ENCODE measurements at places on chromosomes 3 and 15.

GRCh38 chr15:76064375-76064774 lies 4.6 kb downstream of the TMEM266 start:
- DNase-seq = no peak

- DNase-seq = no peak
Observed at GRCh38 chr3:54827056-54827687, 100.7 kb downstream of the LRTM1 start.

- no peak for DNase-seq
Observed at GRCh38 chr3:73207946-73208440, 146.5 kb downstream of the EBLN2 start.

GRCh38 chr3:19256313-19256712 lies 108.0 kb downstream of the KCNH8 start:
- DNase-seq = no peak

DNA sequence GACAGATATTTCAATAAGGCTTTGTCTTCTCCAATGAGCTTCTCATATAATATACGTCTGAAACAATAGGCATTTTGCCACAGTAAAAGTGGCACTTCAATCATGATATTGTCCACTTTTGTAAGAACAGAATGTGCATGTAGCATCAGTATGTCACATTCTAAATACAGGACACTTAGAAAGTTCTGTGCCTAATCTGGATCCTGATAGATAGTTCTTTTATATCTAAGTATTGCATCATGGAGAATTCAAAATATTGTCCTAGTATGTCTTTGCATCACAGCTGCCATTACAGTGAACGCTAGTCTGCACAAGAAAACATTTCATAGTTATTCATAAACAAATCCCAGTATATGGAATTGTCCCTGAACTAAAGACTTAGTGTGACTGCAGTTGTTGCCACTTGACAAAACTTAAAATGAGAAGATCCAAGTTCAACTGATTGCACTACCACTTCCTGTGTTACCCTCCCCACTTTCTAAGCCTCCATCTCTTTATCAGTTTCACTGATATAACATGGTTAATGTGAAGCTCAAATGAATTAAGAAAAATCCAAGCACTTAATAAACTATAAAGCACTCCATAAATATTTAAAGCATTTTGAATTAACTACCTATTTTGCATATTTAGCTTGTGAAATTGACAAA lies 19.6 kb downstream of the LRRFIP2 start:
- DNase-seq = no peak

- no peak for DNase-seq
Observed at GRCh38 chr3:63349583-63350573, 71.8 kb downstream of the SYNPR start.

GRCh38 chr15:87743562-87743961 lies 513.0 kb downstream of the NTRK3 start:
- DNase-seq = no peak

DNA sequence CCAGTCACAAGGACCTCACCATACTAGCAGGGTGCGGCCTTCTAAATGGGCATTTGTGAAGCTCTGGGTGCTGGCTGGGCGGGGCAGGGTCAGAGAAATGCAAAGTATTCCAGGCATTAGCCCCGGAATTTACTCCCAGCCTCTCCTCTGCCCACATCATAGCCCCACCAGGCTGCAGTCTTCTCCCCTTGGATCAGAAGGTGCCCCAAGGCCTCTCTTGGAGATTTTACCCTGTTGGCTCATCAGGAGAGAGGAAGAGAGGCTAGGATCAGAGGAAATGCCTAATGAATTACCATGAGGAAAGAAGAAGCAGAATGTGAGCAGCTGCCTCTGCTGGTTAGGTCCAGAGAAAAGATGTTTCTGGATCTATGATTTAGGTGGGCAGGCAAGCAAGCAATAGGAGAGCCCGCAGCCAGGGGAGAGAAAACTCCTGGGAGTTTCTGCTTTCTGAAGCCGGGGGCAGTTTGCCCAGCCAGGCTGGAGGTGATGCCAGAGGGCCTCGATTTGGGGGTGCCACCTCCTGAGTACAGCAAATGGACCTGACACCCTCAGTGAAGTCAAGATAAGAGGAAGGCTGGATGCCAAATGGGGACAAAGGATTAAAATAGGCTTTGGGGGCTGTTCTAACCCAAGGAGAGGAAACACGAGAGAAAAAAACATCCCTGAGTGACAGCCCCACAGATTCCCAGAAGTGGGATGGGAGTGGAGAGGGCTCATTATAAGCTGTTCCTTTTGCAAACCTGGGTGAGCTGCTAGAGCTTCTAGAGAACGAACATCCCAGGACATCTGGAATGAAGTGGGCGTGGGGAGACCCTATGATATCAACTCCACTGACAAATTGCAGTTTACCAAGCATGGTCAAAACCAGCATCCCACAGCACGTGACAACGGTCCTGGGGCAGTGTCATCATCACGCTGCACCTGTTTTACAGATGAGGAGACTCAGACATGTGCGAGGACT lies 65.4 kb downstream of the BDH1 start:
- DNase-seq = no peak

GRCh38 chr15:22867886-22868285 lies 29.4 kb downstream of the NIPA2 start:
- no peak for DNase-seq

DNA sequence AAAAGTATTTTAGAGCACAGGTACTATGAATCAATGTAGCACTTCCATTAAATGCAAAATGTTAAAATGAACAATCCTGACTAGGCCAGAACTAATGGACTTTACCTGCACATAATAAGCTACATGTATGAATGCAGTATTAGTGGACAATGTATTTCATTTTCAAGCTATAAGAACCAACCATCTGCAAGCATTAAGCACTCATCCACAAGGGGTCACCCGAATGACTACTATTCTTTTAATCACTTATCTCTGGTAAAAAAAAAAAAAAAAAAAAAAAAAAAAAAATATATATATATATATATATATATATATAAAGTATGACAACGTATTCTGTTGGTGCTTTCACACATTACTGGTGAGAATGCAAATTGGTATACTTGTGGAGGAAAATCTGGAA lies 7.2 kb downstream of the HERC1 start:
- DNase-seq = no peak

DNA sequence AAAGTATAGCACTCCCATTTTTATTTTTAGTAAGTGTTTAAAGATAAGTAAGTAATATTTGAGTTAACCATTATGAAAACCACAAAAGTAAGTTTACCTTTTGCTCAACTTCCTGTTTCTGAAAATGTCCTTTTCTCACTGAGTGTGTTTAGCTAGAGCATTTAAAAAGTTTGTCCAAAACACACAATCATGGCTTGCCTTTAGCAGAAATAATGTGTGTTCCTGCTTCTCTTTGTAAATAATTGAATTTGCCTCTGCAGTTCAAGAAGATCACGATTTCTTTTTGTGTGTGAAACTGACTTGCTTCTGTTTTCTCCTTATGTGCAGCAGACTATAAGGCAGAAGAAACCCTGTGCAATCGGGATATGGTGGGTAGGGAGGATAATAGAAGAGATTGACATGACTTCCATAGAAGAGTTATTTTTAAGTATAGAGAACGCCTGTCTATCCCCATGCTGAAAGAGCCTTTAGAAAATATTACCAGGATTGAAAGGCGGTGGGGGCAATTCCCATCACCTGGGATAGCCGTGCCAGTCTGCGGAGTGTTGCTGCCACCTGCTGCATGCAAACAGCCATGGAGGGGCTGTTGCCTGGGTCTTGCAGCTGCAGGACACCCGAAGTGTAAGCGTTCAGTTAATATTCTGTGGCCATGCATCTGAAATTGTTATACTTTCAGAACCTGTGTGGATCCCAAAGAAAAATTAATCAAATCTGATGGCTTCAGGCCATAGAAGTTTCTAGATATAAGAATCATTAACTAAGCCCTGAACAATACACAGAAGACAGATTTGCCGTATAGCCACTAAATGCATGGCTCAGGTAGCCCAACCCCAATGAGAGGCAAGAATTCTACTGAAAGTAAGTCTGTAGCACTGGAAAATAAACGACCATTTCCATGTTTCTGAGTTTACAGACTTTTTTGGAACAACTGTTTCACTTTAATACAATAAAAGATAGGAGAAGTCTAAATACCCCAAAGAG lies 2.4 kb upstream of the CD96 start:
- DNase-seq = peak; percentile 25

- no peak for DNase-seq
Observed at GRCh38 chr3:97265237-97266005, 451.0 kb downstream of the EPHA6 start.

- no peak for DNase-seq
Observed at GRCh38 chr3:28215407-28215806, 26.0 kb upstream of the CMC1 start.

DNA sequence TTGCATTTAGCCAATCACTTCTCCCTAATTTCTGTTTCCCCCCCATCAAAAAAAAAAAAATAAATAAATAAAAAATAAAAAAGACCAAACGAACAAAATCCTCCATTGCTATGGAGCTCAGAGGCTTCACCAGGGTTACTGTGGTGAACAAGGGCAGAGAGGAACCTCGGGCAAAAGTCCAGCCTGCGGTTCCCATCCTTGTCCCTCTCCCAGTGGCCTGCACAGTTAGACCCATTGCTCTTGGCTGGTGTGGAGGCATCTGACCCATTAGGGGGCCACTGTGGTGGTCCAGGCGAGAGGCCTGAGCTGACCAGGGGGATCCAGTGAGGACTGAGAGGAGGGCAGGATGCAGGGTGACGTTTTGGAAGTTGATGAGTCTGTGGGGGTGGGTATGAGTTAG lies 18.8 kb downstream of the CORO2B start:
- DNase-seq = no peak
